ENCODE measurements at places on chromosomes 3 and 15. TPM values are rescaled to one million over a fixed set of nuclear protein-coding genes. Genes with fewer than 3 reads are reported as not detected.

- DNase-seq: no peak
These were observed 56.9 kb upstream of the CSPG5 start for GRCh38 chr3:47635536-47635935.

- DNase-seq: no peak
These were observed 127.2 kb downstream of the ZBTB20 start for GRCh38 chr3:115019900-115020299.

- no peak for DNase-seq
These were observed 33.4 kb upstream of the XRN1 start for GRCh38 chr3:142481196-142481595.

DNA sequence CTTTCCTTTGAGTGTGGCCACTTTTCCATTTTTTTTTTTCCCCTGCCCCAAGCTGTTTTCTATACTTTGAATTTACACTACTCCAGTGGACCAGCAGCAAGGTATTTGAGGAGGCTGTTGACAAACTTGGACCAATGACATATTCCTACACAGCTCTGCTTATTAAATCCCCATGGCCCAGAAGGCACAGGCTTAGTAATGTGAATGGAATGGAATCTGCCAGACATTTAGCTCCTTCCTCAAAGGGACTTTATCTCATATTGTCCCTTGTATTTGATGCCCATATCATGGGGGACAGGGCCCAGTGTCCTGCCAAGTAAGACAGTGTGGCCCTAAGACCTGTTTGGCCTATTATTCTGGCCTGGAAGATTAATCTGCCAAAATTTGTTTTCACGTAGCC is 107.5 kb downstream of the CHCHD6 start:
- DNase-seq: no peak

GRCh38 chr15:100341750-100342560 is at the start of gene ADAMTS17:
TSS of gene ADAMTS17 (minus strand) at chr15:100341975. CDS start at chr15:100341899, 76 bp downstream.
- DNase-seq: peak; percentile 91

DNA sequence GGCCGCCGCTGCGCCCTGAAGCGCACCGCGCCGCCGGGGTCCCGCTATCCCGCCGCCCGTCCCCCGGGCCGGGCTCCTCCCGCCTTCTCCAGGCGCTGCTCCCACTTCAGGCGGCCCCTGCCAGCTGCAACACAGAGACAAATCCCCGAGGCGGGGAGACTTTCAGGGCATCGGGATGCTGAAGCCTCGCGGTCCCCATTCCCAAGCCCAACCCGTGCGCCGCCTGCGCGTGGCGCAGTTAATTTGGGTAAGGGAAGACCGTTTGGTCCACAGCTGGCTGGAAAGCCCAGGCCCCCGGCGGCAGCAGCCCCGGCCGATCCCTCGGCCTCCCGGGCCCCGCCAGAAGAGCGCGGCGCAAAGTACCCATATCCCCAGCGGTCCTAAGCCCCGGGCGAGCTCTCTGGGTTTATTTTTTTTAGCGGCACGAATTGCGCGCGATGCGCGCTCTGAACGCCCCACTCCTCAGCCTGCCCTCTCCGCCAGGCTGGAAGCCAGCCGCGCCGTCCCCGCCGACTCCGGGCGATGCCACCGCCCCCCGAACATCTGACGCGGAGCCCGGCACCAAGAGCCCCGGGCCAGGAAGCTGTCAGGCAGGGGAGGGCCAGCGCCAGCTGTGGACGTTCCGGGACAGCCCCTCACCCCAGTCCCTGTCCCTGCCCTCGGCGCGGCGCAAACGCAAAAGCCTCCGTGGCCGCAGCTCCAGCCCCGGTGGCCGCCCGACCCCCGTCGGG is 517 bp downstream of the FBN1 start:
- peak; percentile 58 for DNase-seq

- no peak for DNase-seq
These were observed 89.2 kb downstream of the ECT2 start for GRCh38 chr3:172839679-172840078.

GRCh38 chr3:124840331-124840730 is 46.8 kb downstream of the ITGB5 start:
- DNase-seq: no peak

- DNase-seq: no peak
These were observed 199.2 kb downstream of the TP63 start for GRCh38 chr3:189830401-189830800.

DNA sequence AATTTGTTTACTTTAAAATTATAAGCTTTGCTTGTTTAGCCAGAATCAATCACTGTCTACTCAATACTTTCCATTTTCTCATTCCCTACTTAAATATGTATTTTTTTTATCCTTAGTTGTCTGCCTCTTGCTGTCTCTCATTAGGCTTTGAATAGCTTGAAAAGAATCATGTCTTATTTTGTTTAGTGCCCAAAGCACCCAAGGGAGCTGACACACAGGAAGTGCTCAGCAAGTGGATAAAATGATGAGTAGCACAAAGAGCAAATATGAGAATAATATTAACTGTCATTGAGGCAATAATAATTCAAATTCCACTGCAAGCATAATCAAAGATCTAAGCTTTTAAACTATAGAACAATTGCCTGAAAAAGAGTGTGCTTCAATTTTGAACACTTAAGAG is 19.0 kb upstream of the IL1RAP start:
- no peak for DNase-seq

DNA sequence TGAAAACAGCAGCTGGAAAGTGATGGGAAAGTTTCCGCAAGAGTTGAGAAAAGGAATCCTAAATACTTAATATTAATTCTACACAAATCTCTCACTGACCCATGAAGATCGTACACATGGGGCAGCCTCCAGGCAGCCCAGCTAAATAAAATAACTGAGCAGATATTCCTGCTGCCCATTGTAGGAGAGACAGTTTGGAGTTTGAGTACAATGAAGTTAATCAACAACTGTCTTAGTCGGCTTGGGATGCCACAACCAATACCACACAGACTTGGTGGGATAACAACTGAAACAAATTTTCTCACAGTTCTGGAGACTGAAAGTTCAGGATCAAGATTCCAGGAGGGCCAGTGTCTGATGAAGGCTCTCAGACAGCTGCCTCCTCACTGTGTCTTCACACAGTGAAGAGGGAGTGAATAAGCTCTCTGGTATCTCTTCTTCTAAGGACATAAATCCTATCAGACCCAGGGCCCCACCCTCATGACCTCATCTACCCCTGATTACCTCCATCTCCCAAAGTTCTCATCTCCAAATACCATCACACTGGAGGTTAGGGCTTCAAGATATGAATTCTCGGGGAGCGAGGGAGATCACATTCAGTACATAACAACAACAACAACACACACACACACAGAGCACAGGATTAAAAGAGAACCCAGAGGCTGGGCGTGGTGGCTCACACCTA is 9.7 kb downstream of the TRPM7 start:
- no peak for DNase-seq

GRCh38 chr3:66747261-66747660 is 246.4 kb upstream of the LRIG1 start:
- no peak for DNase-seq

- DNase-seq: no peak
These were observed 2.8 kb downstream of the VPS13C start for GRCh38 chr15:62057341-62057980.

- DNase-seq: no peak
These were observed 907 bp downstream of the PLXNA1 start for GRCh38 chr3:126983653-126984390.

- DNase-seq: no peak
These were observed 33.6 kb downstream of the INTS14 start for GRCh38 chr15:65577129-65577996.

GRCh38 chr3:20137647-20138046 is 48.4 kb downstream of the SGO1 start:
- DNase-seq: no peak

- DNase-seq: no peak
These were observed 68.3 kb upstream of the TBC1D5 start for GRCh38 chr3:17810759-17811158.

GRCh38 chr15:51737522-51738305 is at the start of gene LYSMD2:
TSS of gene LYSMD2 (minus strand) at chr15:51737655. CDS start at chr15:51737622, 33 bp downstream.
- DNase-seq: no peak

- DNase-seq: no peak
These were observed 955 bp downstream of the CDCP1 start for GRCh38 chr3:45145223-45145622.

GOLGA6B gene
- polyA plus RNA-seq: not detected

CSPG5 gene
- polyA plus RNA-seq: 1.2 TPM

FGD5 gene
- 22.4 TPM for polyA plus RNA-seq

MELTF gene
- polyA plus RNA-seq: 2.1 TPM

TTLL13 gene
- polyA plus RNA-seq: 0.18 TPM
